ENCODE measurements at places on chromosomes 5 and 9.

GRCh38 chr5:135339623-135340022 lies 59.4 kb downstream of the MACROH2A1 start:
- no peak for DNase-seq

GRCh38 chr5:168529374-168530234 lies 499 bp downstream of the FBLL1 start:
- DNase-seq: no peak

DNA sequence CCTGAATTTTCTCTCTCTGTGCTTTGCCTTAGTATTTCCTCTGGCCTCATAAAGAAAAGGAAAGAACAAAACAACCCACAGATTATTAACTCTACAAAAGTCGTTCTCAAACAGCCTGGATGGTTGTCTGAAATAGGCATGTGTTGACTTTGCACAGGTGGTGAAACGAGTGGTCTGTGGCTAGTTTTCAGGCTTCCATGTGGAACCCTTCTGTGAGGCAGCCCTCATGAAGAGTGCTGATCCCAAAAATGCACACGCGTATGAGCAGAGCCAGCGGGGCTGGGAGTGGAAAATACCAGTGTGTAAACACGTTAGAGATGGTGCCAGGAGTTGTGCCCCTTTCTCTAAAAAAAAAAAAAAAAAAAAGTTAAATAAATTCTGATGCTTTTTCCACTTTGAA lies 4.9 kb upstream of the PSAT1 start:
- DNase-seq: no peak

- peak; percentile 73 for DNase-seq
Observed at GRCh38 chr9:124353811-124354274, 61.4 kb downstream of the PSMB7 start.

DNA sequence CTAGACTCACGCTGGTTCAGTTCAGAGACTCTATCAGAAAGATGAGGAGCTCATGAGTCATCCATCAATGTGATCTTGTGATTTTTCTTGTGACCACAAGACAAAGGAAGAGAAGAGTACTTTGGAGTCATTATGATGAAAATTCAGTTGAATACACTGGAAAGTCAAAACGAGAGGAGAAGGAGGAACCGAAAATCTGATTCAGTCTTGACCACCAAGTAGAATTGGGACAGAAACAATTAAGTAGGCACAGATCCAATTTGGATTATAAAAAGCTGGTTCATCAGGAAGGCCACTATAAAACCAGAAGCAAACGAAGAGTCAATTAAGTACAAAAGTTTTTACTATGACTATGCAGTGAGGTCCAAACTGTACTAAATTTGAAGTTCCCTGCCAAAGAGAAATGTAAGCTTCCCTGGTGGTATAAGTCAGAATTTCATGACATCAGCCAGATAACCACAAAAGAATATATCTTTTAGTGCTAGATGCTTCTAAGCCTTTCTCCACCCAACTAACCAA lies 90.9 kb downstream of the THBS4 start:
- peak; percentile 85 for DNase-seq

DNA sequence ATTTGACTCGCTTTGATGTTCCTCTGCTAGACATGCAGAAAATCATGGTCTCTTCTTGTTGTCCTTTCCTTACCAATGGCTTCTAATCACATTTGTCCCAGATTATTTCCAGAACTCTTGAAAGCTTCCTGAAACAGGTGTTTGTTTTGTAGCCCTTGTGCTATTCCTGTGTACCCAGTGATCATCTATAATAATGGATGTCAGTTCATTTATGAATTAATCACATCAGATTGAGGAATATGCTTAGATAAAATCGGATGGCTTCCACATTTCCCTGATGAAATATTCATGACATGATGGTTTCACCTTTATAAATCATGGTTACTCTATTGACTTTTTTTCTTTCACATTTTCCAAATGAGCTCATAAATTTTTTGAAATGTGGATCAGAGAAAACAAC lies 359.0 kb upstream of the DMAC1 start:
- no peak for DNase-seq

- DNase-seq: no peak
Observed at GRCh38 chr9:92561374-92562330, 25.9 kb upstream of the ECM2 start.

GRCh38 chr9:108245331-108245730 lies 610.5 kb downstream of the ACTL7B start:
- DNase-seq: no peak

GRCh38 chr9:107949061-107949460 lies 459.5 kb upstream of the KLF4 start:
- no peak for DNase-seq

DNA sequence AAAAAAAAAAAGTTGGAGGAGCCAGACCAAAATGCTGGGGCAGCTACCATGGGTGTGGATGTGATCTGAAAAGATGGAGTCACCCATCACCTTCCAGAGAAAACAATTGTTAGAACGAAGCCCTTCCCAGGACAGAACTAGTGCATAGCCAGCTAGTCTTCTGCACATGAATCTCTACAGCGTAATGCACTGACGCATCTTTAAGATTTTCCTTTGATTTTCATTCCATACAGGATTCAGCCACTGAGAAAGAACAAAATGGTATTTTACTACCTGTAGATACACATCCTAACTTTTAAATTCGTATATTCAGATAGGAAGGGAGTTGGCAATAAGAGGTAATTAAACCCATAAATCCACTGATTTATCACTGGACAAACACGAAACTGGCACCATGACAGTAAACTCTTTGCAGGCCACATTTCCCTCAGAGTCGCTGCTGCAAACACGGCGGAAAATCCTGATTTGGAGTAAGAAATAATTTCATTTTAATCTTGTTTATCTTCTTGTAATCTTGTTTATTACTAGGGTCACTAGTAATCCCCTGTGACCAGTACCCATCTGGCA lies 206.6 kb downstream of the SPOCK1 start:
- no peak for DNase-seq

- no peak for DNase-seq
Observed at GRCh38 chr9:23438299-23438907, 387.6 kb downstream of the ELAVL2 start.

DNA sequence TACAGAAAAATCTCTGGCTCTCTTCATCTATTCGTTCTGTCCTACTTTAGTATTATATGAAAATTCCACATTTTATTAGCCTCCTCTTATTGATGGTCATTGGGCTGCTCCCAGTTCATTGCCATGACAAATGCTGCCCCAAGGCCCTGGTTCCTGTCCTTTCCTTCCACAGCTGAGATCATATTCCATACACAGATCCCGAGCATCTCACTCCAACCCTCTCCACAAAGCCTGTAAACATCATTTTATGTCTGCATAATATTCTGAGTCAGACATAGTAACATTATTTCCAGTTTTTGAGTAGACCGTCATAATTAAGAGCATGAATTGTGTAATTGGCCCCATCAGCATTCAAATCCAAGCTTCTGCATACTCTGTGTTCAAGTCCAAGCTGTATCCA lies 86.3 kb downstream of the MVB12B start:
- DNase-seq: no peak

DNA sequence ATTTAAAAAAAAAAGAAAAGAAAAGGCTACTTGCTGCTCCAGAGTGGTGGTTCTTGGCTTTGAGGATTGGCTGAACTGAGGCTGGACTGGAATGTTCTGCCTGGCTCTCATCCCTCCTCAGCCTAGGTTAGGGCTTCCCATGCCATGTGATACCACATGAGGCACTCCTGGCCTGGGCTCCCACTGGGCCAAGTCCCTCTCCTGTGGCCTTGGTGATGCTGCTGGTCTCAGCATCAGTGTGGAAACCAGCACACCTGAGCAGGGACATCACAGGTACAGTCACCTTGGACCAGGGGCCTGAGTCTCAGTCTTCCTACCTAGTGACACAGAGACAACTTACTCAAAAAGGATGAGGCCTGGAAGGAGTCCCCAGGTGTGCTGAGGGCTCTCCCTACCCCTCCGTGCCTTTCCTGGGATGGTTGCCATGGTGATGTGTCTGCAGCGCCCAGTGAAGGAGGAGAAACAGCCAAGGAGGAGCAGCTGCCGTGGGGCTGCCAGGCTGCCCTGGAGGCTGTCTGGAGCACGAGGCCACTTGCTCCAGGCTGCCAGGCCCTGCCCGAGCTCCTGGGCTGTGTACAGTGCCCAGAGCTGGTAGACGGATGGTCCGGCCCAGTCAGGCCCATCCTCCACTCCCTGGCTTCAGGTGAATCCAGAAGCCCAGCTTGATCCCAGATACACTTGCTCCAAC lies 71.0 kb downstream of the WNK2 start:
- DNase-seq: no peak

- DNase-seq: peak; percentile 29
Observed at GRCh38 chr9:136886610-136887597, 588 bp downstream of the TRAF2 start.

GRCh38 chr9:14529054-14529453 lies 164.2 kb downstream of the ZDHHC21 start:
- DNase-seq: no peak

GRCh38 chr9:75844321-75844720 lies 46.2 kb upstream of the PCSK5 start:
- no peak for DNase-seq

GRCh38 chr9:114524247-114524681 lies 19.0 kb upstream of the WHRN start:
- peak; percentile 12 for DNase-seq

DNA sequence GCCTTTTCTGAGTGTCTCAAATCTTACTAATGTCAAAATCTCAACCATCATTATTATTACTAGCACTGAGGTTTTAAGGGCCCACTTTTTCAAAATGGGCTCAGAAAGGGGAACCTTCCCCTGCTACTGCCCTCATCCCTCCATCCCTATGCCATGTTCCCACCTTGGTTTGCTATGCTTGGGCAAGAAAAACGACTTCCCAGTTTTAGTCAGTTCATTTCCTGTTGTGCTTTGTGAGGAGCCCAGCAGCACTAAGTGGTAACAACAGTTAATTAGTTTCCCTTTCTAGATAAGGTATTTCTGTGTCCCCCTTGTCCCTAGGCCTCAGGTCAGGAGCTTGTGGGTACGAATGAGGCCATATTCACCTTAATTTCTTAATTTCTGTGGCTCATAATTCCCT lies 595.2 kb downstream of the RAB3C start:
- DNase-seq: no peak

DNA sequence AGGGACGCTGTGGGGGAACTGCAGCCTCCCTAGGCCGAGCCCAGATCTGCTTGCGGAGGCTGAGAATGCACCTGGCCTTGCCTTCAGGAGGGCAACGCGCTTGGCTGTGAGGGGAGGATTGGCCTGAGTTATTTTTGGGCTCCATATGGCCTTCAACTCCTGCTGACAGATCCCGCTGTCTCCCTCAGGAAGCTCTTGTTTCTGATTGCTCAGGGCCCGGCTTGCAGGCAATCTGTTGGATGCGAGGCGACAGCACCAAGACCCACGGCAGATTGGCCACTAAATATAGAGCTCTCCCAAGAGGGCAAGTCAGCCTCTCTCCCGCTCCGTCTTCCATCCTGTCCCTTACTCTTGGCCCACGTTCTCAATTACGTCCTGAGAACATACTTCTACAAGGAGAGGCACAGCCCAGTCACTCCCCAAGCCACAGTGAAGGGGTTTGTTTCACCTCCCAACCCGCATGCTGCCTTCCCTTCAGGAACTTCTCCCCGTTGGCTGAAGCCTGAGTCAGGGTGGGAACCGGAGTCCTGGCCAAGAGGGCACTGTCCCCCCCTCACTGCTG lies 53.6 kb downstream of the RASGEF1C start:
- DNase-seq: no peak

- no peak for DNase-seq
Observed at GRCh38 chr9:126699401-126699881, 85.7 kb downstream of the LMX1B start.

DNA sequence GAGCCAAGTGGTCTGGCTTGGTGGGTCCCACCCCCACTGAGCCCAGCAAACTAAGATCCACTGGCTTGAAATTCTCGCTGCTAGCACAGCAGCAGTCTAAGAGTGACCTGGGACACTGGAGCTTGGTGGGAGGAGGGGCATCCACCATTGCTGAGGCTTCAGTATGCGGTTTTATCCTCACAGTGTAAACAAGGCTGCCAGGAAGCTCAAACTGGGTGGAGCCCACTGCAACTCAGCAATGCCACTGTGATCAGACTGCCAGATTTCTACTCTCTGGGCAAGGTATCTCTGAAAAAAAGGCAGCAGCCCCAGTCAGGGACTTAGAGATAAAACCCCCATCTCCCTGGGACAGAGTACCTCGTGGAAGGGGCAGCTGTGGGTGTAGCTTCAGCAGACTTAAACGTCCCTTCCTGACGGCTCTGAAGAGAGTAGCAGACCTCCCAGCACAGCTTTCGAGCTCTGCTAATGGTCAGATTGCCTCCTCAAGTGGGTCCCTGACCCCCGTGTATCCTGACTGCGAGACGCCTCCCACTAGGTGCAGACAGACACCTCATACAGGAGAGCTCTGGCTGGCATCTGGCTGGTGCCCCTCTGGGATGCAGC lies 18.2 kb upstream of the STK32A start:
- peak; percentile 48 for DNase-seq

GRCh38 chr9:68669218-68669617 lies 35.8 kb upstream of the PIP5K1B start:
- no peak for DNase-seq

DNA sequence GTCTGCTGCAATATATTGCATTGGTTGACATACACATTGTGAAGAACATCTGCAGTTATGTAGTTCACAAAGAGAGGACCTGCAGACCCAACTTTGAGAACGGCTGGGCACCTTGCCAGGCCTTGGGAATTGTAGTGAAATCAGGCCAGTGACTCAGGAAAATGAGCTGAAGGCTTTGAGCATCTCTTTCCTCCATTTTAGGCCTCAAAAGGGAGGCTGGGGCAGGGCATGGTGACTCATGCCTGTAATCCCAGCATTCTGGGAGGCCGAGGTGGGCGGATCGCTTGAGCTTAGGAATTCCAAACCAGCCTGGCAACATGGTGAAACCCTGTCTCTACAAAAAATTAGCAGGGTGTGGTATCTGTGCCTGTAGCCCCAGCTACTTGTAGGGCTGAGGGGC lies 1.4 kb upstream of the IPPK start:
- DNase-seq: peak; percentile 82

DNA sequence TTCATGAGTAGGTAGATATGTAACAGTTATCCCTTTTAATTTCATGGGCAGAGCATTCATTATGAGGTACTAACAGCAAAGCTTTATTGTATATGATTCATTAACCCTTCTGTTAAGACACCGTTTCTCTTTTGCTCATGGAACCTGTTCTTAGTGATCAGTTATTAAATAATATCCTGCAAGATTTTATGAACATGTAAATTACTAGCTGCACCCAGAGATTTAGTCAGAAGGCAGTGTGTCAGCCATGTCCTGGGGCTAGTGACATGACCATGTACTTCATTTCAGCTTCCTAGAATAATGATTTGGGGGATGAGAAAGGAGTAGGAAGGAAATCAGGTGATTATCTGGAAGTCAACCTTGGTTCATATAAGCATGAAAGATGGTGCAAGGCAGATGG lies 7.0 kb downstream of the MAST4 start:
- no peak for DNase-seq

- DNase-seq: no peak
Observed at GRCh38 chr9:108166519-108166918, 677.0 kb upstream of the KLF4 start.

GRCh38 chr5:57493034-57493433 lies 10.4 kb upstream of the ACTBL2 start:
- DNase-seq: no peak
